ENCODE measurements at places on chromosomes 2 and 18. TPM values are rescaled to one million over a fixed set of nuclear protein-coding genes. Genes with fewer than 3 reads are reported as not detected.

- no peak for DNase-seq
Observed at GRCh38 chr2:233989221-233989858, 61.2 kb upstream of the SPP2 start.

DNA sequence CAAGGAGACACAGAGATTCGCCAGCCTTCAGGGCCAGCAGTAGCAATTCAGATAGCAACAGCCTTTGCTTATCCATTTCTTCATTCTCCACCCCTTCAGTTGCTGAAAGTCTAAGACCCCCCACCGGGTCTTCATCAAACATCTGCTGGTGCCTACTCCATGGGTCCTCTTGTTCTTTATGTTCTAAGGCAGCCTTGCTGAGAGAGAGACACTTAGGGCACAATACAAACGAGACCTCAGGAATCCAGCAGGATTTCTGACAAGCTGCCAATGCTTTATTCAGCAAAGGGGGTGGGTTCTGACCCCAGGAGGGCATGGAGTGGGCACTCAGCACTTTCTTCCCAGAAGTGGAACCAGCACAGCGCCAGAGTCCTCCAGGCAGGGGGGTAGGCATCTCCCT, 36.2 kb upstream of the CNGA3 start:
- no peak for DNase-seq

- DNase-seq: no peak
Observed at GRCh38 chr2:180101846-180102245, 94.7 kb upstream of the CWC22 start.

GRCh38 chr2:239266779-239267287, 134.0 kb downstream of the HDAC4 start:
- DNase-seq: no peak

- DNase-seq: no peak
Observed at GRCh38 chr2:12419803-12420202, 296.9 kb upstream of the TRIB2 start.

DNA sequence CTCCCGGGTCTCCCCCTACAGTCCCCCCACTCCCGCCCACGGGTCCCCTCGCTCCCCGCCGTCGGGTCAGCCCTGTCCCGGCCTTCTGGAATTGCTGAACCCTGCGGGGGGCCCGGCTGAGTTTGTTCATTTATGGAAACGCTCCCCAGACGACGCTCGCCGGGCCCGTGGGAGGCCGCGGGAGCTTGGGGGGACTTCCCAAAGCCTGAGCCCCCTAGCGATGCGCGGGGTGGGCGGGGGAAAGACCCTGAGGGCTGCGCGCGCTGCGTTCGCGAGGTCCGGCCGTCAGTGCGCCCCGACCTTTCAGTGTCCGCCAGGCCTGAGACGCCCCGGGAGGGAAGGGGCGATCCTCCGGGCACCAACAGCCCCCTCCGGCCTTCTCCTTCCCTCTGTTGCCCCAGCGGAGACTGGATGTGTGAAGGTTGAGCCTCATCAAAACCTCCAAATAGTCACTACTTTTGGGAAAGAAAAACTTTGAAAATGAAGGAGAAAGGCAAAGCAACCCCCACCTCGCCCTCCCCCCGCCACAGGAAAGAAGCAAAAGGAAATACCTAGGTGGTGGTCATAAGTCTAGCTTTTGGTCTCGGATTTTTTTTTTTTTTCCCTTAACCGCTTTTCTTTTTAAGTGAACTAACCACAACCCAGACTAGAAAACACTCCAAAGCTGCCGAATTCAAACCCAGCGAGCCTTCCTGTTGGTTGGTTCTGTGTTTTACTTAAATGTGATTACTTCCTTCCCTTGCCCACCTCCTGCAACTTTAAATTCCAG, 509 bp upstream of the CYS1 start:
- no peak for DNase-seq

- no peak for DNase-seq
Observed at GRCh38 chr2:47676261-47676926, 106.6 kb upstream of the MSH6 start.

DNA sequence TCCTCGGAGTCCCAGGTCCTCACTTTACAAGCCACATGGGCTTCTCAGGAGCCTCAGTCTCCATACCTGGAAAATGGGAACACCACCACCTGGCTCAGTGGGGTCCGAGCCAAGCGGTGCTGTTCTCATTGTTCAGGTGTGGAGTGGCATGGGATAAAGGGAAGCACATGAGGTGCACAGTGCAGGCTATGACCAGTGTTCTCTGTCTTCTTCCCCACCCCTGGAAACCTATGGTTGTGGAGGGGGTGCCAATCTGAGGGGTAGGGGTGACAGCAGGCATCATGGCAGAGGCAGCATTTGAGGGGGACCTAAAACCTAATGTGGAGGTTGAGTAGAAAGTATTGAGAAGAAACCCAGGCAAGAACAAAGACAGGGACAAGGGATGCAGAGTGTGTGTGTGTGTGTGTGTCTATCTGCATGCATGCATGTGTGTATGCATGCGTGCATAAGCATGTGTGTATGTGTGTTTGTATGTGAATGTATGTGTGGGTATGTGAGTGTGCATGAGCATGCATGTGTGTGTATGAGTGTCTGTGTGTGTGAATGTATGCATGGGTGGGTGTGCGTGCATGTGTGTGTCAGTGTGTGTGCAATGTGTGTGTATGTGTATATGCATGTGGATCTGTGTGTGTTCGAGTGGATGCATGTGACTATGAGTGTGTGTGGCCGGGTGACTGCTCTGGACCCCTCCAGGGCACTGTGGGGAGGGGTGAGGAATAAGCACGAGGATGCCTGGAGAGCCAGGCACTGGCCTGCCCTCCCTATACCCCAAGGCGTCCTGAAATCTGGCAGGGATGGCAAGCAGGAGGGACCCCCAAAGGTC, 4.0 kb downstream of the KIF1A start:
- no peak for DNase-seq

- no peak for DNase-seq
Observed at GRCh38 chr2:2795438-2796091, 464.5 kb upstream of the MYT1L start.

- peak; percentile 44 for DNase-seq
Observed at GRCh38 chr2:231189571-231190495, 8.6 kb upstream of the ARMC9 start.

- peak; percentile 25 for DNase-seq
Observed at GRCh38 chr18:24659827-24660720, 199.6 kb downstream of the HRH4 start.

- DNase-seq: peak; percentile 71
Observed at GRCh38 chr18:23133860-23134779, 1.2 kb upstream of the CABLES1 start.

DNA sequence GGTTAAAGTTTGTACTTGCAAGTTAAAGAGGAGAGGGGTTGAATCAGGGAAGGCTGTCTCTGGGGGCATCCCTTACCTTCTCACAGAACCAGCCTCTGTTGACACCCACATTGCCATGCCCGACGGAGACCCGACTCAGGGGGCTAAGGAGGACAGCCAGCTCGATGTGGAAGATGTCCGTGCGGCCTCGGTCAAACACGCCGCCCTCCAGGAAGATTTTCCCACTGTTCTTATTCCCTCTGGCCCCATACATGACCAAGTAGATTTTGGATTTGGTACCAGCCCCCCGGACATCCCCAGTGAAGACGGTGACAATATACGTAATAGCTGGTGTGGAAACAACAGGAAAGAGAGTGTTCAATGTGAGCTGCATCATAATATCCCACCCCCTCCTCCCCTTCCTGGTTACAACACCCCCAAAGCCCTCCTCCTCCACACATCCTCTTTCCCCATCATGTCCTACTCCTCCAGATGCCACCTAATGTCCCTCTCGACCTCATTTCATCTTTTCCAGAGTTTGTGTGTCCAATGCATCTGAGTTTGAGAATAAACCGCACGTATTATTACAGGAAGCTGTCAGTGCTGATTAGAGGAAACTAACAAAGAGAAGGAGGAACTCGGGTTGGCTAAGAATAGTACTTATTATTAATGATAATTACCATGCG, 55.7 kb downstream of the LOXHD1 start:
- DNase-seq: no peak

The C2orf81 gene
- 0.62 TPM for total RNA-seq

The LIMS3 gene
- total RNA-seq: 1.4 TPM

The ABHD3 gene
- 105 TPM for total RNA-seq

The TAF4B gene
- 2.7 TPM for total RNA-seq

The SP140 gene
- 1.7 TPM for total RNA-seq

The WNT6 gene
- 0.37 TPM for total RNA-seq

The KCNE4 gene
- total RNA-seq: 2.1 TPM

The SPP2 gene
- total RNA-seq: not detected

The CPO gene
- total RNA-seq: not detected

The VIT gene
- total RNA-seq: 0.21 TPM

The HDAC4 gene
- total RNA-seq: 35.3 TPM

The OTOF gene
- total RNA-seq: not detected

The AMER3 gene
- total RNA-seq: 0.27 TPM

The RAX gene
- total RNA-seq: not detected

The PRKAG3 gene
- not detected for total RNA-seq
